Psoas muscle (tissue), 8 donors: ENCODE measurements at places on chromosomes 1 and 21. TPM values are rescaled to one million over a fixed set of nuclear protein-coding genes. Genes with fewer than 3 reads are reported as not detected.

GRCh38 chr1:240084337-240084736 lies 7.3 kb upstream of the FMN2 start:
- no peak for DNase-seq

DNA sequence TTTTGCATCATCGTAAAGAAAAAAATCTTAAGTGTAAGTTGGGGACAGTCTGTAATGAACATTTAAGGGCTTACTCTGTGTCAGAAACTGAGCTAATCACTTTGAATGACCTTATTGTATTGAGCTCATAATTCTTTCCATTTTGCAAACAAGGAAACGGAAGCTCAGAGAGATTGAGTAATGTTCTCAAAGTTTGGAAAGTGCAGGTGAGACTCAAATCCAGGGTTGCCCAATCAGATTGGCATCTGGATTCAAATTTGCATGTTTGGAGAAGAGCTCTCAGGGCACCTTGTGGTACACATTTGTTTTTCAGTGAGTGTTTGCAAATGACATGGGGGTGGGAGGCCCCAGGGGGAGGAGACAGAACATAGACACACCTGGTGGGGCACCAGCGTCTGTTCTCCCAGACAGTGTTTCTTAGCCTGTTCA lies 8.0 kb downstream of the ALPL start:
- no peak for DNase-seq

DNA sequence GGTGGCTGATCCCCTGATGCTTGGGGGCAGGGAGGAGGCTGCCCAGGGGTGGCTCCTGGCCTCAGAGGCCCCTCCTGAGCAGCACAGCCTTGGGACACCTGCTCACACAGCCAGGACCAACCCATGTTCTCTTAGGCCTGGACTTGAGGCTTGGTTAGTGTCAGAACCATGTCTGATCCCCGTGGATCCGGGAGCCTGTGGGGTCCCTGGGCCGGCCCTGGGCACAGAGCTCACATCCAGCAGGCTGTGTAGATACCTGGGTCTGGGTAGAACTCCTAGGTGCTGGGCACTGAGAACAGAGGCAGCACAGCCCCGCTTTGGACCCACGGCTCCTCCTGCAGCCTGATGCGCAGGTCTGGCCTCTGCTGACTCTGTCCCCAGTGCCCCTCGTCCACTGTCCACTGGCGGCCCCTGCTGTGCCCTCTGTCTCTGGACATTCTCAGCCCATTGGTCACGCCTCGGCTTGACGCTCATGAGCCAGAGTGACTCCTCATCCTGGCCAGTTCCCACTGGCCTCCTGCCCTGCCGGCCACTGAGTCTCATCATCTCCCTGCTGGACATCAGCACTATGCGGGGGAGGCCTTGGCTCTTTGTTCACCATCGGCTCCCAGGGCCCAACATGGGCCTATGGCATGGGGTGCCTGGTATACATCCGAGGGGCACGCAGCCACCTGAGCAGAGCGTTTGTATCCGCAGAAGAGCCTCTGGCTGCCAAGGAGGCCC lies 70.2 kb downstream of the TRIM11 start:
- DNase-seq, result peak; percentile 90

DNA sequence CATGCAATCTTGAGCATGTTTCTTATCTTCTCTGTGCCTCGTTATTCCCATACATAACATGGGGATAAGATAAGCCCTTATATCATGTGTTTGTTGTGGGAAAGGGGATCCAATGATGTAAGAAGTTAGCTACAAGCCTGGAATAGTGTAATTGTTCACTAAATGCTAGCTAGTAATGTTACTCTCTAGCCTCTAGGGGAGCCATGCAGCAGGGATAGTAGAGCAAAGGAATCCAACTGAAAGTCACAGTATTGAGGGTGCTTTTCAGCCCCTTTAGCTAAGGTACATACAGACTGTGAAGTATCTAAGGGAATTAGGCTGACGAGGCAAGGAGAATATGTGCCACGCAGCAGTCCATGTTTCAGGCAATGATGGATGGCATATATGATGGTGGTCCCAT lies 46.9 kb downstream of the IL23R start:
- DNase-seq, result no peak

- DNase-seq, result no peak
Measured at GRCh38 chr1:61090546-61091202, 8.3 kb downstream of the NFIA start.

DNA sequence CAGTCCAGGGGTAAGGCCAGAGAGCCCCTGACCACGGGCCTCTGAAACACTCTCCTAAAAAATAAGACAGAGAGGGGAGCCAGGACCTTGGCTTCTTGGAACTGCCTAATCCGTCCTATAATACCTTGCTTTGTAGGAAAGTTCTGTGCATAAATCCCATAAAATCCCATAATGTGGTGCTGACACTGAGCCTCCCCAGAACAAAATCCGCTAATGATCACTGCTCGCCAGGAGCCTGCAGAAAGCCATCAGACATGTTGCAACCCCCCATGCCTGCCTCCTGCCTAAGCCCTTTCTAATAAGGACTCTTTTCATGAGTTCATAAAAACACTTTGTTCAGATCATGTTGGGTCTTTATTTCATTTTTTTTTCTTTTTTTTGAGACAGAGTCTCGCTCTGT lies 9.3 kb upstream of the DHRS3 start:
- DNase-seq, result peak; percentile 6

DNA sequence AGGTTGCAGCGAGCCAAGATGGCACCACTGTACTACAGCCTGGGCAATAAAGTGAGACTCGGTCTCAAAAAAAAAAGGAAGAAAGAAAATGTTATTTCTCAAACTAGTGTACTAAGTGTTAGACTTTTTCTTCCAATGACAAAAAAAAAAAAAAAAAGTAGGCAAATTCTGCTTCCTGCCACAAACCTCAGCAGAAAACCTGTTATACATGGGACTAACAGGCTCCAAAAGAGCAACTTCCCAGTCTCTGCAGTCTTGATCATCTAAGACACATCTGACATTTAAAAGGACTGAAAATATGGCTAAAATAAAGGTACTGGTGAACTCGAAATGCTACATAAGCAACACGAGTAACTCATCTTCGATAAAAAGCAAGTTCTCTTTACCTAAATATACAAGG lies 59.6 kb downstream of the HSF2BP start:
- no peak for DNase-seq

The DCLRE1B gene
- 1.9 TPM for total RNA-seq

DNA sequence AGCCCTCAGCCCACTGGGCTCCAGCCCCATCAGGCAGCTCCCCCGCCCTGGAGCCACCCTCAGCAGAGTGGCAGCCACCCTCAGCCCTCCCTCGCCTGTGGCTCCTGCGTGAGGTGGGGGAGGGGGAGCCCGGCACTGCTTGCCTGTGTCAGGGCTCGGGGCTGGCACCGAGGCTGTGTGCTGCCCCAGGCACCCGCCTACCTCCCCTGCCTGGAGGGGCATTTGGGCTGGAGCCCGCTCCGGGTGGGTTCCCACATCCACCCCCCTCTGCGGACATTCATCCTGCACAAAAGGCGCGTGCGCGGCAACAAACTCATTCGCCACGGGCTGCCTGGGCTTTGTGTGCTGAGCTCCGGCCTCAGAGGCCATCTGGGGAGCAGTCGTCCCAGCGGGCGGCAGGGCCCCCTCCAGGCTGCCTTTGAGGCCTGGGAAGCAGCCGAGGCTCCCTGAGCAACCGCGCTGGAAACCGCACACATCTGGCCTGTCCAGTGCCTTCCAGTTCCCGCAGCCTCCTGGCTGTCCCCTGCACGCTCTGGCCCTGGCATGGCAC lies 12.6 kb upstream of the TNFRSF14 start:
- DNase-seq, result no peak

GRCh38 chr1:21381354-21381753 lies 58.6 kb upstream of the NBPF3 start:
- DNase-seq, result no peak

DNA sequence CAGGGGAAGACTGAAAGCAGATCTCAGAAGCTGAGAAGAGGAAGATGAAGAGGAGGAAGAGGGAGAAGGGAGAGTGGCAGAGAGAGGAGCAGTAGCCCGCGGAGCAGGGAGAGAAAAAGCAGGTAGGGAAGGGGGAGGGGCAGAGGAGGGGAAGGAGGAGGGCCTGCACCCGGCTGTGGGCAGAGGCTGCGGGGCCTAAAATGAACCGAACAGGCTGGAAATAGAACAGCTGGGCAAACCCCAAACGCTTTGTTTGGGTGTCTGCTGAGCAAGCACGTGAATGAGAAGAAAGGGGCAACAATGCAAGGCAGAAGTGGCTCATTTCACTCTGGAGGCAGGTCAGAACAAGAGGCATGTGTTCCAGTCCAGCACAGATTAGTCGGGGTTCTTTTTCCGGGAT lies 33.5 kb downstream of the KCNC4 start:
- DNase-seq, result no peak

The SLFNL1 gene
- 0.23 TPM for total RNA-seq

The MEGF6 gene
- 3.7 TPM for total RNA-seq

GRCh38 chr1:180611016-180611930 lies 20.5 kb upstream of the XPR1 start:
- DNase-seq, result no peak

DNA sequence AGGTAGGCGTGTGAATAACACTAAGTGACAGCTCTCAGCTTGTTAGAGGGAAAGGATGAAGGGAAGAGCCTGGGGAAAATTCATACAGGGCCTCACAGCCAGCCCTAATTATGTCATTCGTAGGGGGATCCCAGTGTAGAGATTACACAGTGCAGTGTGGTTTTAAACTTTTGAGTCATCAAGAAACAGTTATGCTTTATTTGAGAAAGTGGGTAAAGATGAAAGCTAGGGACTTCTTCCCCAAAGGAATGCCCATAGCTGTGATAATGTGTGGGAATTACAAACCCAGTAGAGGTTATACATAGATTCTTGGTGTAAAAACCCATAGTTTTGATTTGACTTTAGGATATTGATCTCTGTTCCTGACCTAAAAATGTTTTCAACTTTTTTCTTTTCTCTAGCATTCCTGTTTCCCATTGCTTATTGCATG lies 1.9 kb downstream of the TTF2 start:
- no peak for DNase-seq

- DNase-seq, result no peak
Measured at GRCh38 chr1:53678046-53678445, 60.9 kb downstream of the GLIS1 start.

- no peak for DNase-seq
Measured at GRCh38 chr21:26168371-26168770, 2.2 kb downstream of the APP start.

The PPP1R12B gene
- 86.1 TPM for total RNA-seq

DNA sequence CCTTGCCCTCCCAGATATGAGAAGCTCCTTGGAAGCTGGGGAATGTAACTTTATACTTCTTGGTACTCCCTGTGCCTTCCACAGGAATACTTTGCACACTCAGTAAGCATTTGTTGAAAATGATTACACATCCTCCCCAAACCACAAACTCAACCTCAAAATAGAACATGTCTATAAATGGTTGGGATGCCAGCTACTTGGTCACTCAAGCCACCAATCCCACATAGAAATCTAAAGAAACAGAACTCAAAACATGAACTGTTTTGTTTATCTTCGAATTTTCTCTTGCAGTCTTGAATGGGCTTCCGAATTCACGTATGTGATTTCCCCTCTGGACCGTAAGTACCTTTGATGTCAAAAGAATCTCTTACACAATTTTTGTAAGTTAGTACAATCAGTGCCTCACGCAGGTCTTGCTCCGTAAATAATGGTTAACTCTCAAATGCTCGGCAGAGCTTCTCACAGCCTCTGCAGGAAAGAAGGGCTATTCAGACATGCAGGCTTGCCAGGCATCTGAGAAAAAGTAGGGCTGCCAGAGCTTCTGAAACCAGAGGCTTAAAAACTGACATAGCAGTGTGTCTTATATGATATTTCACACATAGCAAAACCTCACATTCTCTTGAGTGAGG lies 26.9 kb downstream of the SORT1 start:
- DNase-seq, result no peak
